ENCODE measurements at places on chromosomes 4 and X.

- DNase-seq: no peak
Observed at GRCh38 chrX:115989686-115990085, 180.9 kb upstream of the AGTR2 start.

DNA sequence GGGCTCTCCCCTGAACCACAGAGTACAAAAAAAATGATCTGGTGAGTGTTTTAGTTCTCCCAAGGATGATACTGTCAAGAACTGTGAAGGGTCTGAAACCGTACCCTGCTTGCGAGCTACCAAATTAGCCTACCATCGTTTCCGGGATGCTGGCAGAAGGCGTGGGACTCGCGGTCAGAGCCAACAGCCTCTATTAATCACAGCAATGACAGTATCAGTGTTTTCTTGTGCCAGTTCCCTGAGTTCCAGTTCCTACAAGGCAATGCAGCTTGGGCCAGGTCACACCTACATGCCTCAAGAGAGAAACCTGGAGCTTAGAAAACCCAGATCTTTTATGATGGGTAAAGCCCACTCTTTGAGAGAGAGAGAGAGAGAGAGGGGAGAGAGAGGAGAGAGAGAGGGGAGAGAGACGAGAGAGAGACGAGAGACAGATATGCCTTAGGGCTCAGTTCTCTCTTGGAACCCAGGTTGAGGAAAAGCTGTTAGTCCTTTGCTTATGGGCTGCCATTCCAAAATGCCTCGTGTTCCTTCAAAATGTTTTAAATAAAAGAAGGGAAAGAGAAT is 327.8 kb downstream of the ARHGAP10 start:
- DNase-seq: no peak

GRCh38 chrX:357693-358471 is 28.8 kb downstream of the PPP2R3B start:
- peak; percentile 63 for DNase-seq

DNA sequence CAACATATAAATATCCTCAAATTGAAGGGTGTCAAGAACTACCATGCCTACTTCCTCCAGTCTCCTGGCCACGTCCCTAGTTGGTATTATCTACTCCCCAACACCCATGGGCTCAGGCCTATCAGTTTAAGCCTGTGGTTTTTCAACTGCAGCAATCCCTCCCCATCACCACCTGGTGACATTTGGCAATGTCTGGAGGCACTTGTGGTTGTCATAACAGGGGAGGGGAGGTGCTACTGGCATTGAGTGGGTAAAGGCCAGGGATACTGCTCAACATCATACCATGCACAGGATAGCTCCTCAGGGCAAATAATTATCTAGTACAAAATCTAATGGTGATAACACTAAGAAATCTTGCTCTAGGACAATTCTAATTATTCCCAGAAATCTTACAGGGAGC is 95.3 kb downstream of the COMMD8 start:
- DNase-seq: no peak

GRCh38 chrX:130771230-130771629 is 131.8 kb downstream of the ENOX2 start:
- no peak for DNase-seq

DNA sequence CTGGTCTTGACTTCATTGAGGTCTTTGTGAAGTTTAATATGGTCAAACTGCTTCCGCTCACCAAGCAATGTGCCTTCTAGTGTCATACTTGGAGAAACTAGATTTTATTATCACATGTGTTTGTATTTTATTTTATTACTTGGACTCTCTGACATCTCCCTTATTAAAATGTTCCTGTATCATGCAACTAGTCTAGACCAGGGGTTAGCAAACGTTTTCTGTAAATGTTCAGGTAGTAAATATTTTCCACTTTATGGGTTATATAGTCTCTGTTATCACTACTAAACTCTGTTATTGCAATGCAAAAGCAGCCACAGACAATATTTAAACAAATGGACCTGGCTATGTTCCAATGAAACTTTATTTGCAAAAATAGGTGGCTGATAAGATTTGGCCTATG is 443.8 kb downstream of the MID1IP1 start:
- no peak for DNase-seq

DNA sequence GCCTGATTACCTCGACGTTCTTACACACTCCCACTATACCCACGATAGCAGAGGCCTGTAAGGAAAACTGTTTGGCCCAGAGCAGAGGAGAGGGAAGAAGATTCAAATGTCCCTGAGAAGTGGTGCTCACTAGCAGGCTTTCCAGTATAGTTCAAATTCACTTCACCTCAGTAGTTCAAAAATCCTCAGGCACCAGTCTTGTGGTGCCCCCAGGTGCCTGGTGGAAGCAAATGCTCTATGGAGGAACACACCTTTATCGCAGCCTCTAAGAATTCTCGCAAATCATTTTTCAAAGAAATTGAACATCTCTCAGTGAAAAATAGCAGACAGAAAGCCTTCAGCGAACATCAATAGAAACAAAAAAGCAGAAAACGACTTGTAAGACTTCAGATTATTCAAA is 12.2 kb upstream of the MTMR1 start:
- DNase-seq: no peak

GRCh38 chr4:152247271-152247975 is 288.5 kb downstream of the FBXW7 start:
- DNase-seq: no peak

DNA sequence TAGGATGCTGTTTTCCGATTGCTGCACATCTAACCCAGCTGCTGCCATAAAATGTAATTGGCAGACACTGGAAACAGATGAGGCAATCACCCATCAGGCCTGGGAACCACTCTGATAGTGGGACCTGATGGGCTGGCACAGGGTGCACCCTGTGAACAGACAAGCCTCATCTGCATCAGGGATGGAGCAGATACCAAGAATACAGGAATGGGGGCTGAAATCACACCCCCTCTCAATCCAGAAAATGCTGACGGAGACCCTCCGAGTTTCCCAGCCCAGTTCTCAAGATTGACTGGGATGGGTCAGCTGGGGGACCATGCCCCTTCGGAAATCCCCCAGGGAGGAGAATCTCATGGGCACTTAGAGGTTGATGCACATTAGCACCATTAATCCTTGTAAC is 28.8 kb upstream of the PPP2R2C start:
- DNase-seq: no peak

DNA sequence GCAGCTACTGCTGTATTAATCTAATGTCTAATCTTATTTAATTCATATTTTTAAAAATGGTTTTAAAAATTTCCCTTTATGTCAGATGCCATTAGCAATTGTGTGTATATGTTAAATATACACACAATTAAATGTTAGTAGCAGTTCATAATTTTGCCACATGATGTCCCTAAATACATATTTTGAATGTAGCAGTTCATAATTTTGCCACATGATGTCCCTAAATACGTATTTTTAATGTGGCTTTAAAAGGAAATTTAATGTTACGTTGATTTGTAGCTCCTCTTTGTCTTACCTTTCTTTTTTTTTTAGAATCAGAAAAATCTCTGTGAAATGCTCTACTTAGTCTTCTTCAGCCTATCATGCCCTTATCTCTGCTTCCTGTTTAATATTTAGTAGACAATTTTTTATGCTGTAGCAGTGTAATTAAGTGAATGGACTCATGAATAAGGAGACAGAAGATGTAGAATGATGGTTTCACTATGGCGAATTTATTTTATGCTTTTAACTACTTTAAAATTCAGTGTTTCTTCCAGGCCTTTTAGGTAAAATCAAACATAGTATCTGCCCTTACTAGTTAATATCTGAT is 26.1 kb downstream of the RBM46 start:
- peak; percentile 2 for DNase-seq

DNA sequence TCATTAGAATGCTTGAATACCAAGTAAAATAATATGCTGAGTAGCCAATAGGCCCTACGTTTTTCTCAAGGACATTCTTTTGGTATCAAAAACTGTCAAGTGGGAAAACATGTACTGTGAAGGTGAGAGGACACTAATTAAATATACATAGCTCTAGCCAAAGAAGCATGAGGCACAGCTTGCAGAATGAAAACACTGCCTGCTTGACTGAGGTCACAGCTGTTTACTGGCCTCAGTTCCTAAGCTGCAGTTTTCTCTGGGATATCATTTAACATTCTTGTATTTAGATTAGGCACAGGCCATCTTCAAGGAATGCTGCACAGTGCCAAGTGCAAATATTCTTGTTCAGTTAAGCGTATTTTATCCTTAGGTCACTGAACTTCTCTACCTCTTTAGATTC is 78.6 kb downstream of the NAP1L3 start:
- DNase-seq: no peak

DNA sequence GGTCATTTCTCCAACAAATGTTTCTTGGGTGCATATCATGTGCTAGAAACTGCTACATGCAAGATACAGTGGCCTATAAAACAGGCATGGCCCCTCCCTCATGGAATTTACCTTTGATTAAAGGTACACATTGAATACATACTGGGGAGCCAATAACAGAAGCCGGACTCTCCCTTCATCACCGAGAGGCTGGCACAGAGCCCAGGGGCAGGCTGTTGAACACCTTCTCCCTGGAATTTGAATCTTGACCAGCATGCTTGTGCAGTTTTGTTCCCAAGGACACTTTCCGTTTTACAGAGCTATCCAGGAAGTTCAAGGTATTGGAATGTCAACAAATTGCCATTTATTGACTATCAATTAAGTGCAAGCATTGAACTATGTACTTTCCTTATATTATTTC is 33.2 kb downstream of the PPARGC1A start:
- no peak for DNase-seq

DNA sequence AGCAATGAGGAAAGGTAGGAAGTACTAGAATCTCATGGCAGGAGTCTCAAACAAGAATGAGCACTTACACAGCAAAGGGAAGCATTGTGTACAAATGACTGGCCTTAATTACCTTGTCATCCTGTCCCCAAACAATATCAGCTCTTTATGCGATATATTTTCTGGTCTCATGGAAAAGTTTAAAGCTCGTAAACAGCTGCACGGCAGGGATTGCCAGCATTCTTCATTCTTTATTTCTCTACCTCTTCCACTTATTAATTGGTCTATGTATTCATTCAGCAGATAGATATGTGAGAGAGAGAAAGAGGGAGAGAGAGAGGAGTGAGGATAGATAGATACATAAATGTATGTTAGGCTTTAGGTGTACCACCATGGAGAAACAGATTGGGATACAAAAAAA is 155.8 kb upstream of the FAT4 start:
- no peak for DNase-seq

DNA sequence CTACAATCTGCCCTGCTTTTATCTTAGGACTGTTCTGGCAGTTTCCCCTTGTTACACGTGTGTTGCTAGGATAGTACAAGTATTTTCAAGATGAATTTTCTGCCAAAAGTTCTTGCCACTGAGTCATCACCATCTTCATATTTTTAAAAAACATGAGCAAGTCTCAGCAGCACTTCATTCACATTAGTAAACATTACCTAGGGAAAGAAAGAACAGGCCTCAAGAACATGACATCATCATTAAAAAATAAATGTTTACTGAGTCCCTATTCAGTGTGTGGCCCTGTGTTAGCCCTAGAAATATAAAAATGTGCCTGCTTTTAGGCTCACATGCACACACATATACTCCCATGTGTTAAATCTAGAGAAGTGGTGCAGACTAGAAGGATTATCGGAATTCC is 18.7 kb upstream of the GPC3 start:
- DNase-seq: no peak

DNA sequence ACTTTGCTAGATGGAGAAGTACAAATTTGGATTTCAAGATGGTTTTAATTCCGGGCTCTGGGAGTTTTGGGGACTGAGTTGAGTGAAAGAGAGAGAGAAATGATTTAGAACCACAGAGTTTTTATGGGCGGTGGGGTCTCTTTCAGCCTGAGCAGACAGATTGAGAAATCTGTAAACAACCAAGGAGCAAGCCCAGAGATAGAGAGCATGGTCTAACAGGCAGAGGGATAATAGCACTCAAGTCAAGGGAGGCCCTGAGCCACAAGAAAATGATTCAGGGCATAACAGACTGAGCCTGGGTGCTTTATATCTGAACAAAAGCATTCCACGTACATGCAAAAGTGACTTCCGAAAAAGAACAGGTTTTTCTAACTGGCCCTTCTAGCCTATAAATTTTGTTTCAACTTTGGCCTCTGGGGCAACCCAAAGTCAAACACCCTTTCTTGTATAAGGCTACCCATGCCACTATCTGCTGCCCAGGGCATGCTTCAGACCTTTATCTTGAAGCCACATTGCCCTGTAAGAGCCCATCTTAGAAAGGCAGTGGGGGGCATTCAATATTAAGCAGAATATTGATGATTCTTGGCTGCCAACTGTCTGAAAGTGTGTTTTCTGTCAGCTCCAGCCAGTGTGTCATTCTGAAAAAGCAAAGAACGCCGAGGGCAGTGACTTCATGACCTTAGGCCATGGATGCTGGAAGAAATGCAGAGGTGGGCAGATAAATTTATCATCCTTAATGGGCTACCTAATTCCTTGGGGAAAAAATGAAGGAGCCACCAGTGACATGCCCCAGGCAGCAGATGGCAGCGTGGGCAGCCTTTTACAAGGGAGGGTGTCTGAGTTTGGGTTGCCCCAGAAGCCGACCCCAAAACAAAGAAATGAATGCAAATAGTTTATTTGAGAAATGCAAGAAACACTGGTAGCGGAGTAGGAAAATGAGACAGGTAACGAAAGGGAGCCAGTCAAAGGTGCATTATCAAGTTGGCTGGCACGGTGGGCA is 637.6 kb downstream of the MID1IP1 start:
- no peak for DNase-seq

GRCh38 chrX:149036086-149036485 is 469.0 kb downstream of the IDS start:
- DNase-seq: no peak

DNA sequence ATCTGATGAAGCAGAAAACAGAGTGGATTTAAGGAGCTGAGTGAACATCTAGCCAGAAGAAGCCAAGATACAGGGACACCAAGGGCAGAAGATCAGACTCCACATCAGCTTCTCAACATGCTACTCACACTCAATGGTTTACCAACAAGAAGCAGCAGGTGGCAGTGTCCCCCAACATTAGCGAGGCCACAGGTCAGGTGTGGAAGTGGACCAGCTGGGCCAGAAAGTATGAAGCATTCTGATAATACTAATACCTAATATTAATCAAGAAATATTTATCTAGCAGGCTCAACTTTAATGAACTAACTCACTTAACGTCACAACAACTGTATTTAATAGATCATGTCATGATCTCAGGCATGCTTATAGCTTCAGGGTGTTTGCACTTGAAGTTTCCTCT is 73.4 kb upstream of the TTC29 start:
- DNase-seq: peak; percentile 40

GRCh38 chr4:9703391-9703790 is 78.0 kb upstream of the DRD5 start:
- DNase-seq: peak; percentile 70

DNA sequence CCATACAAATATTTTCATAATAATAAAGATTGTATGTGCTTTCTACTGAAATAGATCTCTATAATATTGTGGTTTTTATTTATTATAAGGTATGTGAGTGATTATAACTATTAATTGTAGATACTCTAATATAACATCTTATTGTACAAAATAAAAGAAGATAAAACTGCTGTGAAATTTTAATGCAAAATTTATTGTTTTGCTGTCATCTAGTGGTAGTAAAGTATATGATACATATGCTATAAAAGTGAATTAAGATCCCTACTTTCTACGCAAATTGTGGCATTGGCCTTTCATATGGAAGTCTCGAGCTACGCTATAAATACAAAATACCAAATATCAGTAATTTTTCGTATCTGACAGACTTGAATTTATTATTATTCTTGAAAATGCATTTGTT is 19.3 kb downstream of the YIPF7 start:
- DNase-seq: no peak

GRCh38 chr4:108889696-108890483 is 127.0 kb upstream of the ETNPPL start:
- no peak for DNase-seq

Data from CD4-positive, alpha-beta memory T cell (primary cell).